Activated T-cell treated with anti-CD3 and anti-CD28 coated beads, Interleukin-2, amount 50 U/mL, for 4 hours (primary cell): ENCODE measurements at places on chromosomes 1 and 21. TPM values are rescaled to one million over a fixed set of nuclear protein-coding genes. Genes with fewer than 3 reads are reported as not detected.

DNA sequence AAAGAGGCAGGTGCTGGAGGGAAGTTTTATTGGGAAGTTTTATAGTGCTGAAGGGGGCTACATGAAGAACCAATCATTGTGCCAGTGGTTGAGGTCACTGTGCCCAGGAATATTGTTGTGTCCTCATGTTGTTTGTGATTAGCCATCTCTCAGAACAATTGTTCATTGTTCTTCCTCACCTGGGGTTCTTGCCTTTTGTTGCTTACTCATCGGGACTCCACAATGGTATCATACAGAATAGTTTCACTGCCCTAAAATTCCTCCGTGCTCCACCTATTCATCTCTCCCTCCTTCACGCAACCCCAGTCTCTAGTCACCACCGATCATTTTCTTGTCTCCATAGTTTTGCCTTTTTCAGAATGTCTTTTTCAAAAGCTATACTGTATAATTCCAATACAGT, 38.9 kb upstream of the CDC14A start:
- DNase-seq = no peak

Gene OR2M3
- not detected for total RNA-seq

GRCh38 chr1:111735321-111735720, 3.9 kb downstream of the INKA2 start:
- no peak for DNase-seq

- DNase-seq = no peak
These were observed 214.6 kb upstream of the NCAM2 start for GRCh38 chr21:20783611-20784010.

GRCh38 chr1:205536759-205537361, 32.4 kb downstream of the CDK18 start:
- DNase-seq = no peak
